GM13977 (cell line): ENCODE measurements at places on chromosomes 4 and X.

DNA sequence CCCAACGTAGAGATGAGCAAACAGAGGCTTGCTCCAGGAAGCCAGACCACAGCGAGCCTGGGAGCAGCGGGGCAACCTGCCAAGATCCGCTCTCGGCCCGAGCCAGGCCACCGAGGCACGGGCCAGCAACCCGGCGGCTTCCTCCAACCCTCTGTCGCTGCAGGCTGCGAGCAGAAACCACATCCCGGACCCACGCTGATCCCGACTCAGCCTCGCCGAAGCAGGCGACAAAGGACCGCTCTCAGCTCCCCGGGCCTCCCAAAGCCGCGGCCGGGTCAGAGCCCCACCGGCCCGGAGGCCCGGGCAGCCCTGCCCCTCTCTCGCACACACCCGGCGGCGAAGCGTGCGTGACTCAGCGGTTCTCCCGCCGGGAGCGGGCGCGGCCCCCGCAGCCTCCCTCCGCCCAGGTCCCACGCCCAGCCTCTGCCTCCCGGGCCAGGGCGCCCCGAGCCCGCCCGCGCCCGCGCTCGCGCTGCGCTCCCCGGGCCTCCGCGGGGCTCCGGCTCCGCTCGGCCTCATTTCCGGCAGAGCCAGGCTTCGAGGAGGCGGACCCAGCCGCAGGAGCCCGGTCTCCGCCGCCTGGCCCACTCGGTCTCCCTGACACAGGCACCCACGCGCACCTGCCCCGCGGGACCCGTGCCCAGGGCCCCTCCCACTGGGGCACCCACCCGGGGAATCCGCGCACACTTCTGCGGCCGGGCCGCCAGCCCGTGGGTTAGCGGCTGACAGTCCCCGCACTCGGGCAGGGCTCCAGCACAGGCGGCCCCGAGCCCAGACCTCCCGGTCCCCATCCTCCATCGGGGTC is 1.7 kb downstream of the PPP2R2C start:
- peak; percentile 47 for DNase-seq

DNA sequence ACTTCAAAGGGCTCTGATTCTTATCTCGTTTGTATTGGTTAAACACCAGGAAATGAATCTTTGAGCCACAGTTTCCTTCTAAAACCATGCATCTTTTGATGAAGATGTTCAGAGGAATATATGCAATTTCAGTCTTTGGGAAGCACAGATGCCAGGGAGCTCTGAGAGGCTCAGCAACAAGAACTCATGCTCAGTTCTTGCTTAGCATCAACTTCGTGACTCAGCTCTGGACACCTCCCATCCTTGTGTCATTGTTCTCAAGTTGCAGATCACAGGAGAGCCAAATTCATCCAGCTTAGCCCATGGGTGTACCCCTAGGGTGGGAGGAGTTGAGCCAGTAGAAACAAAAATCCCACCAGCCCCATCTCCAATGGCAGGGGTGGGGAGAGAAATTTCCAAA is 219.6 kb upstream of the MAOA start:
- no peak for DNase-seq

- no peak for DNase-seq
Observed at GRCh38 chrX:29419774-29420553, 795.4 kb upstream of the MAGEB2 start.

DNA sequence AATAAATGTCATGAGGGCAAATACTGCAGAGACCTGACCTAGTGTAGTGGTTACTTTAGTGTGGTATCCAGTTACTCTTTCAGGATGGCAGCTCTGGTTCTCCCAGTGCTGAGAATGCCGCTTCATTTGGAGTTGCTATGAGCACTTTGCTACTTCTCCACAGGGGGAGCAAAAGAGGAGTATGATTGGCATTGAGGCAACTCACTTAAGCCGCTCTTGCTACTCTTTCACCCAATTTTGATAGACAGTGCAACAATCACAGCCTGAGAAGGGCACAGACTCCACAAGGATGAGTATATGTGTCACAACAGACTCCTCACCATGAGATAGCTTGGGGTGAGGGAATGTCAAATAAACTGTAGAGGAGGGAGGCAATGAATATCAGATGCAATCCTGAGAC is 81.2 kb downstream of the NPY1R start:
- DNase-seq = no peak

GRCh38 chrX:154655786-154656185 is 2.4 kb upstream of the CTAG2 start:
- DNase-seq = peak; percentile 9

DNA sequence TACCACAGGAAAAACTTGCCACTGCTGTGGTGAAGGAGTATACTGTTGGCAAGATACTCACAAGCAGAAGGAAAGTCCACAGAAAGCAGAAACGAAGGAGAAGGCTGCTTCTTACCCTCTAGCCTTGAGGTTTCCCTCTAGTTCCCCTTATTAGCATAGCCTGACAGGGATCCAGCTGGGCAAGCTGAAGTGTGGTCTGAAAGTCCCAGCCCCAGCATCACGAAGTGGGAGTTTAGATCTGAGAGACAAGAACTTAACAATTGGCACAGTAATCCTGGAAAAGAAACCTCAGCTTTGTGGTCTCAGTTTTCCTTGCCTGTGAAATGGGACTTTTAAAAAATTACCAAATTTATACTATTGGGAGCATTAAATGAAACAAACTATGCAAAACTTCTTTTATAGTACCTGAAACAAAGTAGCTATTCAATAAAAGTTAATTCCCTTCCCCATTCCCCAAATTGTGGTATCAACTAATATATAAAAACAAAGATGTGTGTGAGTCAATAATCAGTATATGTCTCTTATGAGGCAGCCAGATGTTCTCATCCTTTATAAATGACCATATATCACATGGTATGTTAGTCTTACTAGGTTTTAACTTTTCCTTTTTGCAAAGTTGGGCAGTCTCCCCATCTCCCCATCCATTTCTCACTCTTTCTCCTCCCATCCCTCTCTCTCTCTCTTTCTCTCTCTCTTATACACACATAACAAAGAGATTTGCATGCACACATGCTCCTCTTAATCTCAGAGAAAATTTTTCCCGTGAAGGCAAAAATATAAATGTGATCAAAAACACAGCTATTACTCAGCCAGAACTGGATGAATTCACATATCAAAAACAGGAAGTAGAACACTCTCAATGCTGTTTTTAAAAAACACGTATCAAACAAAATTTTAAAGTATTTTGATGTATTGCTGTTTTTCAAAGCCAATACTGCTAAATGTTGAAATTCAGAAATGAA is 57.8 kb downstream of the SCFD2 start:
- no peak for DNase-seq

- no peak for DNase-seq
Observed at GRCh38 chrX:39619182-39620009, 478.4 kb downstream of the BCOR start.

GRCh38 chr4:119317990-119318389 is 3.9 kb downstream of the FABP2 start:
- no peak for DNase-seq

- DNase-seq = no peak
Observed at GRCh38 chr4:76311896-76312331, 5.4 kb downstream of the STBD1 start.

- DNase-seq = no peak
Observed at GRCh38 chr4:164846566-164846965, 30.4 kb upstream of the APELA start.

DNA sequence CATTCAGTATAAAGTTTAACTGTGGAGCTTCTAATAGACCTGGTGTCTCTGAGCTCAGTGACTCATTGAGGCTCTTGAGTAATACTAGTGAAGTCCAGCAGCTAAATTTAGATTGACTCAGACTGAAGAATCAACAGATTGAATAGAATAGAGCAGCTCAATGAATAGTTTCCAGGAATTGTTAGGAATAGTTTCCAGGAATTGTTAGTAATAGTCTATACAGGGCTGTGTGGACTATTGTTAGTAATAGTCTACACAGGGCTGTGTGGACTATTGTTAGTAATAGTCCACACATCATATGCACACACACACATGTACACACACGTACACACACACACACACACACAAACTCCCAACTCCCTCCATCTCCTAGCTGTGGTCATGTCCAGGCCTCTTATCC is 3.0 kb downstream of the GIMD1 start:
- no peak for DNase-seq

DNA sequence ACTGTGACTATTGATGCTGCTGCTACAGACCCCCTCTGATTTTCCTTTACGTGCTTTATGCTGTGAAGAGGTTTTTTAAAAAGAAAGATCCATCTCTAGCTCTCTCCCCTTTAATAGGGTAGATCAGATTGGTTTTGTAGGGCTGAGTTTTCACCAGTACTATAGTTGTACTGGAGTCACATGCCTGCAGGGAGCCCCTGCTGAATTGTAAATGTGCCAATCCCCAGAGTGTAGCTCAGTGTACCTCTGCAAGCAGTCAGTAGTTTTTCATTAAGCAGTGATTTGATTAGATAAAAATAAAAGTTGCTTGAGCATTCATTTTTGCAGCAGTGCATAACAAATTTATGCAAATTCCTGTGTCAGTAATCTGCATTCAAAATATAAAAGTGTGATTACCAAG is 179.2 kb downstream of the IL1RAPL2 start:
- DNase-seq = no peak

DNA sequence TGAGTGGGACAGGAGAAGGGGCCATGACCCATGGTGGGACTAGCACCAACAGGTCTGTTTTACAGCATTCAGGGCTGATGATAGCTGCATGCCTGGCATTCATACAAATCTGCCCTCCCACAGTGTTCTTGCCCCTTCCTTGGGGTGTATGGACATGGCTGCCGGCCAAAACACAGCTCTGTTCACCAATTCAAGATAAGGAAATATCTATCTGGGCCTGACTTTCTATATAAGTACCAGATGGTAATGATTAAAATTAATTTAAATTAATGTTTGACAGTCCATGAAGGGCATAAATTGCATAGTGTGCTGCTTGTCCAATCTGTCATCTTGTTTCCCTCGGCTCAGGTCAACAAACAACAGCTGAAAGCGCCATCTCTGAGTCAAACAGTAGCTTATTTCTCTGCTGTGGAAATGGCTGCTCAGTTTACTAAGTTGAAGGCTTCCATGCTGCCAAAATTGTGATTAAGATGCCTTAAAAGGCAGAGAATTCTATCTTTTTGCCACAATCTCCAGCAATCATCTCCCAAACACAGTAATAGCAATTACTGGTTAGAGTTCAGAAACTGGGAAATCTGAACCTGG is 67.0 kb upstream of the TSPAN7 start:
- DNase-seq = no peak
